ENCODE measurements at places on chromosomes 16 and 17. TPM values are rescaled to one million over a fixed set of nuclear protein-coding genes. Genes with fewer than 3 reads are reported as not detected.

- no peak for DNase-seq
- H3K36me3 ChIP-seq = no peaks in the 10 kb centered on the region
- peaks cover 31% of the 10 kb centered on the region for H3K4me1 ChIP-seq
These were observed 4.1 kb downstream of the ADGRG1 start for GRCh38 chr16:57632568-57632967.

DNA sequence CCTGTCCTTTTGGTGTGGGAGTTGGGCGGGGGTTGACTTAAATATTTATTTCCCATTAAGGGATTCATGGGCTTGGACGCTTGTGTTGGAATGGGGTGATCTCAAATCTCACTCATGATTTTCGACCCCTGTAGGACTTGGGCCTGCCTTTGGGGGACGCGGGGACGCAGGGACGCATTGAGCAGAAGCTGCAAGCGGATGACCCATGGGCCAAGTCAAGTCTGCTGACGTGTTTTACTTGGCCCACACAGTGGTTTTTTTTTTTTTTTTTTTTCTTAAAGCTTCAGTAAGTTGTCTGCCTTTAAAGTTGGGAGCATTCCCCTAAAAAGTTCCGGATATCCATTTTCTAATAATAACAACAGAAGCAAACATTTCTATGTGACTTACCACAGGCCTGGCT lies 28.9 kb downstream of the CMIP start:
- H3K27me3 ChIP-seq = no peaks in the 10 kb centered on the region
- no peaks in the 10 kb centered on the region for H3K4me1 ChIP-seq
- no peak overlapping the region for H3K27ac ChIP-seq
- no peaks in the 10 kb centered on the region for H3K36me3 ChIP-seq

- no peaks in the 10 kb centered on the region for H3K4me1 ChIP-seq
- H3K27me3 ChIP-seq = no peaks in the 10 kb centered on the region
- DNase-seq = no peak
- H3K27ac ChIP-seq = no peak overlapping the region
- H3K4me3 ChIP-seq = no peak overlapping the region
These were observed 33.1 kb downstream of the N4BP1 start for GRCh38 chr16:48576927-48577326.

- no peak for DNase-seq
- no peak overlapping the region for H3K27ac ChIP-seq
- peaks cover 12% of the 10 kb centered on the region for H3K36me3 ChIP-seq
- H3K4me3 ChIP-seq = no peak overlapping the region
- no peaks in the 10 kb centered on the region for H3K4me1 ChIP-seq
These were observed 122.7 kb downstream of the ABCC6 start for GRCh38 chr16:16100631-16101030.

The CHST4 gene
- polyA plus RNA-seq = 0.08 TPM

Measured in SK-N-SH (cell line).